ENCODE measurements at places on chromosomes 4 and X. TPM values are rescaled to one million over a fixed set of nuclear protein-coding genes. Genes with fewer than 3 reads are reported as not detected.

- DNase-seq, result no peak
Measured at GRCh38 chr4:153969542-153969941, 180.7 kb upstream of the SFRP2 start.

- DNase-seq, result no peak
Measured at GRCh38 chr4:173748353-173748752, 218.3 kb upstream of the HAND2 start.

DNA sequence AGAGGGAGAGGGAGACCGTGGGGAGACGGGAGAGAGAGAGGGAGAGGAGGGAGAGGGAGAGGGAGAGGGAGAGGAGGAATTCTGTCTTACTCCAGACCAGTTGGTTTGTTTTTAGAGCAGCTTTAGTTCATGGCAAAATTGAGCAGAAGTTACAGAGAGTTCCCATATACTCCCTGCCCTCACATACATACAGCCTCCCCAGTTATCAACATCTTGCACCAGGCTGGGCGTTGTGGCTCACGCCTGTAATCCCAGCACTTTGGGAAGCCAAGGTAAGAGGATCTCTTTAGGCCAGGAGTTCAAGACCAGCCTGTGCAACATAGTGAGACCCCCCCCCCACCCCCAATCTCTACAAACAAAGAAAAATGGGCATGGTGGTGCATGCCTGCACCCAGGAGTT is 79.8 kb upstream of the OGT start:
- no peak for DNase-seq

- DNase-seq, result no peak
Measured at GRCh38 chr4:128449251-128449650, 161.6 kb upstream of the PGRMC2 start.

DNA sequence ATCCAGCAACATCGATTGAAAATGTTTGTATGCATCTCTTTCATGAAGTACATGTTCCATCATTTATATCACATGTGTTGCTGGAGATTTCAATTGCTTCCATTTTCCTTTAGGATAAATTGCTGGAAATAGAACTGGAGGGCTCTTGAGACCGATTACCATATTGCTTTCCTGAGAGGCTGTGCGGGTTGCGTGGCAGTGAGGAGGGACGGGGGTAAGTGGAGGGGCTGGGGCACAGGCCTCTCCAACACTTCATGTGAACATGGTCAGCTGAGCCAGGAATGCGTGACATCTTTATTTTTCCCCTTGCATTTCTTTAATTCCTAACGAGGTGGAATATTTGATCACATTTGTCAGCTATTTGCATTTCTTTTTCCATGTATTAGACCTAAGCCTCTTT is 144.6 kb downstream of the TBL1X start:
- no peak for DNase-seq

DNA sequence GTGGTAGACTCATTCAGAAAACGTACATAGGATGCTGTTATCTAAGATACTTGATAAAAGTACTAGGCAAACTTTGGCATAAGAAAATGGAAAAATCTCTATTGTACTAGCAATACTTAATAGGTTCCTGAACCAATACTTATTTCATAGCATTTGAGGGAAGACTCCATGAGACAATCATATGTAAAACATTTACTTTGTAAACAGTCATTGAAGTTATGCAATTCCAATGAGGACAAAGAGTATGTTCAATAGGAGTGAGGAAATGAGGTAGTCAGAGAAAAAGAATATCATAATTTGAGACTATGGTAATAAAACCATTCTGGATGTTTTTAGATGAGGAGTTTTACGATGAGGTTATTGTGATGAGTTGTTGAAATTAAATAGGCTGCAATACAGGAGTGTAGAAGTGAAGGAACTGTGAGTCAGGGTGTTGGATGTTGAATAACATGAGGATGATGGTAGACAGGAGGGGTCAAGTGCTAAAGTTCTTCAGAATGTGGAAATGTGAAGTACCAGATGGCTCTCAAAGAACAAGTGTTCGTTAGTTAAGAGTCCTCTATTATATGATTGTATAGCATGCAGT is 397.9 kb downstream of the PPP3CA start:
- no peak for DNase-seq

DNA sequence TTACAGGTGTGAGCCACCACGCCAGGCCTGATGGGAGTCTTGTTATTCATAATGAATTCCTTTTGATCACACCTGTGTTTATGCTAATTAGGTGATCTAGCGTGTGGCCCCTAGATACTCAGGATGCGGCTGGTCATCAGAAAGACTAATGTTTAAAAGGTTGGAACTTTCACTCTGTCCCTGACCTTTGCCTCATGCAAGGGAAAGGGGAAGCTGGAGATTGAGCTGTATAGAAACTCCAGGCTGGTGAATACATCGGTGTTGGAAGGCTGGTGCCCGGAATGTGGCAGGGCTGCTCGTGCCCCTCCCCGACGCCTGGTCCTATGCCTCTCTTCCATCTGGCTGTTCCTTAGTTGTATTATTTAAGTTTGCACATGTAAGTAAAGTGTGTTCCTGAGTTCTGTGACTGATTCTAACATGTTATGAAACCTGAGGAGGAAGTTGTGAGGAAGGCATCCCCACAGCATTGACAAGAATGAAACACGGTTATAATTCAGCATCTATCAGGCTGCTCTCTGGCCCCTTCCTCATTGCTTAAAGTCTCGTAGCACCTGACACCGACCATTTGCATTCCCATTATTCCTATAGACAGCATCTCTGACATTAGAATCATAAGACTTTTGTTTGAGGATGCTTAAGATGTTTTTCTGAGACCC is 28.9 kb downstream of the CASP3 start:
- no peak for DNase-seq

DNA sequence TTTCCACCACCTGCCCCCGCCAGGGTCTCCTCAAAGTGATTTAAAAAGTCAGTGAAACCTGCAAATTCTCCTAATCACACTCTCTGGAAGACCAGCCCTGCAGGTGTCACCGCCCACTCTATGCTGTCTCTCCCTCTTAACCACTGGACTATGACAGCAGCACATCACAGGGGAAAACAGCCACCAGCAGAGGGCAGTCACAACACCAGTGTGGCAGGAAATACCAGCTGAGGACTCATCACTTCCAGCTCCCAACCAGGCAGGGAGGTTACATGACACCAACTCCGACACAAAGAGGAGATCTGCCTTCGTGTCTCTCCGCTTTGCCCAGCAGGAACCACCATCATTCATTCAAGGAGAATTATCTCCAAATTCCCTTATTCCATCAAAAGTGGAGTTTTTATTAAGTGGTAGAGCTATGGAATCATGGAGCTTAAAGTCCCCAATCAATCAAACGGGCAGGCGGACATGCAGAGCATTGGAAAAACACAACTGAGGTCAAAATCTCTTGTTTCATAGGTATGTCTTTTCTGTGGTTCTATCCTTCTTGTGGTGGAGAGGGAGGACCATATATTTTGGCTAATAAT is 91.3 kb downstream of the NSUN7 start:
- peak; percentile 76 for DNase-seq

DNA sequence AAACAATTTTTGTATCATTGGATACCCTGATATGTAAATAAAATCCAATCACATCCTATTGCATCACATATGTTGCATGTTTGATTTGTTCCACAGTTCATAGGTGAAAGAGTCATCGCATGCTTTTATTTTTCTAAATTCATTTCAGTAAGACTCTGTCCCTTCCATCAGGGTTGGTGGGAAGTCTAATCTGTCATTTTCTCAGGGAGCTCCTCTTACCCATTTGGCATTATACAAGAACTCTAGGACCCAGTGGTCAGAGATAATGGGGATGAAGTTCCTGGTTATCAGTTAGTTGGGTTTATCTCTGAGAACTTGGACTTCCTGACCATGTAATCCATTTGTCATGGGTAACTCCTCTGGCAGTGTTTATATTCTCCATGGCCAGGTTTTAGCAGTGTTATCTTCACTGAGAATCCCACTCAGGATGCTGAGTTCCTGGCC is 227.1 kb upstream of the JADE1 start:
- no peak for DNase-seq

- DNase-seq, result no peak
Measured at GRCh38 chrX:130834149-130834548, 68.9 kb downstream of the ENOX2 start.

DNA sequence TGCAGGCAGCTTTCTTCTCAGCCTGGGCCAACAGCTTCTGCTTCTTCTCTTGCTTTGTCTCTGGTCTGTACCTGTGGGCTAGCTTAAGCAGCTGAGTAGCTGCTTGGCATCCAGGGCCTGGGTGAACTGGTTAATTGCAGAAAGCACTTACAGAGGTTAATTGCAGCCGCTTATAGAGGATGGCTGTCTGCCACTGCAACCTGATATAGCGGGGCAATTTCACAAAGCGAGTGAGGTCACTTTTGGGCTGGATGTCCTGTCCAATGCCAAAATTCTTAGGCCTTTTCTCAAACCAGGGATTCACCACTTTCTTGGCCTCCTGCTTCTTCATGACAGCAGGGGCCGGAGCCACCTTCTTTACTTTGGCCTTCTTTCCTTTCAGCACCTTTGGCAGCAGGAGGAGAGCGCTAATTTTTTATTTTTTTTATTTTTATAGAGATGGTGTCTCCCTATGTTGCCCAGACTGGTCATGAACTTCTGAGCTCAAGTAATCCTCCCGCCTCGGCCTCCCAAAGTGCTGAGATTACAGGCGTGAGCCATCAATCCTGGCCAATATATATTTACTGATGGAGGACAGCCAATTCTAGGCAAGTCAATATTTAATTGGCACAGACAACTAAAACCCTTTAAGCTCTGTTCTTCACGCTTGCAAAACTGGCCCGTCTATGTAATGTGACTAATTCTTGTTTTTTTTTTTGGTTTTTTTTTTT is 61.0 kb downstream of the ENOPH1 start:
- DNase-seq, result no peak

Gene DMRTC1B
- not detected for total RNA-seq

Gene DAPP1
- 0.42 TPM for total RNA-seq

Gene UGT2A3
- total RNA-seq, result not detected

Data from left ventricle myocardium superior (tissue), 1 donor.